Left lung (tissue), 14 donors: ENCODE measurements at places on chromosomes 1 and 21. TPM values are rescaled to one million over a fixed set of nuclear protein-coding genes. Genes with fewer than 3 reads are reported as not detected.
A peak's percentile ranks its signal among the peaks of the same experiment; 100 is the strongest.

Gene CHI3L1
- polyA plus RNA-seq: 1.4 TPM

Gene IGSF9
- 14.5 TPM for polyA plus RNA-seq

Gene ESPN
- 2.0 TPM for polyA plus RNA-seq

Gene GLIS1
- 0.13 TPM for polyA plus RNA-seq

Gene AGPAT3
- 42.3 TPM for polyA plus RNA-seq

Gene GBP7
- polyA plus RNA-seq: 0.39 TPM

Gene MAP1LC3C
- polyA plus RNA-seq: 0.97 TPM

GRCh38 chr1:21472861-21473260 lies 32.9 kb downstream of the NBPF3 start:
- no peaks in the 10 kb centered on the region for H3K4me1 ChIP-seq
- H3K4me3 ChIP-seq: no peak overlapping the region
- DNase-seq: no peak
- no peak overlapping the region for H3K27ac ChIP-seq

DNA sequence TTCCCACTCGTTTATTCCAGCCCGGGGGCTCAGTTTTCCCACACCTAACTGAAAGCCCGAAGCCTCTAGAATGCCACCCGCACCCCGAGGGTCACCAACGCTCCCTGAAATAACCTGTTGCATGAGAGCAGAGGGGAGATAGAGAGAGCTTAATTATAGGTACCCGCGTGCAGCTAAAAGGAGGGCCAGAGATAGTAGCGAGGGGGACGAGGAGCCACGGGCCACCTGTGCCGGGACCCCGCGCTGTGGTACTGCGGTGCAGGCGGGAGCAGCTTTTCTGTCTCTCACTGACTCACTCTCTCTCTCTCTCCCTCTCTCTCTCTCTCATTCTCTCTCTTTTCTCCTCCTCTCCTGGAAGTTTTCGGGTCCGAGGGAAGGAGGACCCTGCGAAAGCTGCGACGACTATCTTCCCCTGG lies 716 bp downstream of the OLIG2 start:
- H3K27me3 ChIP-seq: peaks cover 100% of the 10 kb centered on the region
- DNase-seq: no peak
- no peaks in the 10 kb centered on the region for H3K4me1 ChIP-seq
- no peaks in the 10 kb centered on the region for H3K36me3 ChIP-seq

DNA sequence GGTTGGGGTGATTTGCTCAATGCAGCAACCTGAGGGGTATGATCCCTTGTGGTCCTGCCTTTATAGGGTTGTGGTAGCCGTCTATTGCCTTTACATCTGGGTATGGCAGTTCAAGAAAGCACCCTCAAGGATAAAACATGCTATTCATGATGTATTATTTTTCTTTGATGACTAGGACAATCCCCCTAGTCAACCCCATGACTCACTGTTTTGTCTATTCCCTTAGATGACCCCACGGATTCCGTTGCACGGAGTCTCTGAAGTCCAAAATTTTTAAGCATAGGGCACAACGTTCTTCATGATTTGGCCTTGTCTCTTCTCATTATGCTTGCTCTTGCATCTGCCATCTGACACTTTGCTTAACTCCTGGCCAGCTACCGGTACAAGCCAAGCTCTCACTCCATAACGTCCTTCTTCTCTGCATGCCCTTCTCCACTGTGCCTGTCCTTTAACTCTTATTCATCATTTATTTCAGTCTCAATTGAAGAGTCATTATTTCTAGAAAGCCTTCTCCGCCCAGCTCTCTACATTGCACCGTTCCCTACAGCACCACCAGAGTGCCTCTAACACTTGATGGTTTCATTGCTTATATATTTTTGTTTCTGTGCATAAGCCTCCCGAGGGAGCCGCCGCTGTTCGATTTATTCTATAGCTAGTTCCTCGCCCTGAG lies 838 bp upstream of the DISP1 start:
- H3K4me3 ChIP-seq: no peak overlapping the region
- H3K27ac ChIP-seq: peak overlapping the region; percentile 90
- no peak for DNase-seq

- H3K27me3 ChIP-seq: no peaks in the 10 kb centered on the region
- no peaks in the 10 kb centered on the region for H3K4me1 ChIP-seq
- no peak overlapping the region for H3K4me3 ChIP-seq
- no peak overlapping the region for H3K27ac ChIP-seq
Observed at GRCh38 chr1:226510453-226510852, 38.1 kb upstream of the STUM start.

- H3K4me1 ChIP-seq: no peaks in the 10 kb centered on the region
- no peak for DNase-seq
- H3K4me3 ChIP-seq: no peak overlapping the region
- H3K27ac ChIP-seq: no peak overlapping the region
- peaks cover 9% of the 10 kb centered on the region for H3K27me3 ChIP-seq
Observed at GRCh38 chr21:42121794-42122193, 50.7 kb downstream of the UMODL1 start.

DNA sequence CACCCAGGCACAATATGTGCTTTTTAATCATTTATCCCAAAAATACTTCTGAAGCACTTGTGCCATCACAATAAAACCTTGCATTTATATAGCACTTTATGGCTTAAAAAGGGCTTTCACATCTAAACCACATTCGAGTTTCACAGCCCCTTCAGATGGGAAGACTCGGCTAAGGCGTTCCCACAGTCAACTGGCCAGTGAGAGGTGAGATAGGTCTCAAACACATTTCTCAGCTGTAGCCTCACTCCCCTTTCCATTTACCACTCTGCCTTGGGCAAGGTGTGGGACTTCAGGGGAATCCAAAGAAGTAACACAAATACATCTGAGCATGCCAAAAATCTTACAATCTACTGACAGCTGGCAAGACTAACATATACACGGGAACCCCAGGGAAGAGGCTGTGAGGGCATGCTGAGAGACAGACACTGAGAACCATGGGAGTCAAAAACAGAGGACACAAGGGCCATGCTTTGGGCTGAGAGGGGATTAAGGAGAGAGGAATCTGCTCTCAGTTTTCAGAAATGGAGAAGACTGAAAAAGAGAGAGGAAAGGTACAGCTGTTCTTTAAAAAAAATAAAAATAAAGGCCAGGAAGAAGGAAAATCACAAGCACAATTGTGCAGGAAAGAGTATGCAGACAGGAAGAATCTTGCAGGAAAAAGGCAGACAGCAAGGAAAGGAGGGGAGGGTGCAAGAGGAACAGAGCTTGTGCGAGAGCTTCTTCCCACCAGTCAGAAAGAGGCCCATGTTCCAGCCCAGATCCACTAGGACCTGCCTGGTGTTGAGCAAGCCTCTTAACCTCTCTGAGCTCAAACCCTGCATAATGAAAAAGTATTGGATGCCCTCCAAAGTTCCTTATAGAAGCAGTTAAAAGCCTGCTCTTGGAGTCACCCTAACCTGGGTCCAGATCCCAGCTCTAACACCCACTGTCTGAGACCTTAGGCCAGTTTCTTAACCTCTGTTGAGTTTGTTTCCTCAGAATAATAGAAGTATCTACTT lies 73.5 kb downstream of the JAK1 start:
- peak overlapping the region; percentile 16 for H3K27ac ChIP-seq
- H3K4me1 ChIP-seq: peaks cover 98% of the 10 kb centered on the region
- no peaks in the 10 kb centered on the region for H3K27me3 ChIP-seq
- no peaks in the 10 kb centered on the region for H3K36me3 ChIP-seq
- H3K4me3 ChIP-seq: no peak overlapping the region
- peak; percentile 45 for DNase-seq

DNA sequence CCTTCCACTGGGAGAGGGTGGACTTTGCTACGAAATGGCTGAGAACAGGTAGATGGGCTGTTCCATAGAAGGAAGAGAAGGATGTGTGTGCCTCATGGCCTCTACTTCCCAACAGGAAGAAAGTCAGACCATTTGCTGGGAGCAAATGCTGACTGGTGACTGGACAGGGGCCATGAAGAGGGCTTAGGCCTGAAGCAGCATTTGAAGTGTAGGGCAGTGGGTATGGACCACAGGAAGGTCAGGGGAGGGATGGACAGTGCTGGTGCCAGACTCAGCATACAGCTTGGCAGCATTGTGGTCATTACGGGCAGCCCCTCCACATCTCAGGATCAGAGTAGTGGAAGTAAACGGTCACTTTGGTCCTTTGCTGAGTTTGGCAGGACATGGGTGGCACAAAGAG lies 275.7 kb downstream of the MATN1 start:
- H3K27ac ChIP-seq: no peak overlapping the region
- no peaks in the 10 kb centered on the region for H3K27me3 ChIP-seq
- no peak for DNase-seq
- no peaks in the 10 kb centered on the region for H3K4me1 ChIP-seq
- no peak overlapping the region for H3K4me3 ChIP-seq

DNA sequence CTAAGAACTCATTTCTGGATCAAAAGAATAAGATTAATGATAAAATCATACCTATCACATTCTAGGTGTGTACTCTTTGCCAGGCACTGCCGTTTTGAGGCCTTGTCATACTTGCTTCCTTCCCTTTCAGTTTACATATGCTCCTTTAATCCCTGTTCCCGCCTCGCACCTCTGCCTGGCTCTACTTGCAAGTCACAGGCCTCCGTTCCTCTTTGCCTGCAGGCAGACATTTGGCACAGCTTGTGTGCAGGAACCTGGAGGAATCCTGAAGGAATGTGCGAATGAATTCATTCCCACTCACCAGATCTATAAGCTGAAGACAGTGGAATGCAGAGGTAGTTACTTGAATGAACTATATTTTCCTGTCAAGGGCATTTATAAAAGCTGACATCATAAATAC lies 13.8 kb downstream of the WLS start:
- no peak overlapping the region for H3K27ac ChIP-seq
- H3K36me3 ChIP-seq: no peaks in the 10 kb centered on the region
- peaks cover 19% of the 10 kb centered on the region for H3K4me1 ChIP-seq
- H3K27me3 ChIP-seq: no peaks in the 10 kb centered on the region
- no peak for DNase-seq
- no peak overlapping the region for H3K4me3 ChIP-seq

DNA sequence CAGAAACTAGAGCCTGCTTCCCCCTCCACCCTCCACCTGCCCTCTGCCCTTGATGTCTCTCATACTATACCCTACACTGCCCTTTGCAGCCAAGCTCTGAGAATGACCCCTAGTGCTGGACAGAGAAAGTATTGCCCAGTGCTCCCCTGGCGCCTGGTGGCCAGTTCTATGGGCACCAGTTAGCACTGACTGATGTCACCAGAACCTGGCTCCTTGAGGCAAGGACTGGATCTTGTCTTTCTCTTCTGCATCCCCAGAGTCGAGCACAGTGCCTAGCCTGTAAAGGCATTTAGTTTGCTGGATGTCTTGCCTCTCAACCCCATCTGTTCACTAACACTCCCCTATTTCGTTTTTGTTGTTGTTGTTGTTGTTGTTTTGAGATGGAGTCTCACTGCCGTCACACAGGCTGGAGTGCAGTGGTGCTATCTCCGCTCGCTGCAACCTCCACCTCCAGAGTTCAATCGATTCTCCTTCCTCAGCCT lies 5.9 kb downstream of the PHLDA3 start:
- no peak overlapping the region for H3K4me3 ChIP-seq
- no peak for DNase-seq

GRCh38 chr1:167629681-167630567 lies at the start of gene RCSD1:
Gene RCSD1, plus strand, starts transcription at chr1:167630232. Its CDS starts 192 bp downstream, at chr1:167630424.
- H3K36me3 ChIP-seq: no peaks in the 10 kb centered on the region
- peak; percentile 33 for DNase-seq
- peaks cover 6% of the 10 kb centered on the region for H3K4me1 ChIP-seq
- no peaks in the 10 kb centered on the region for H3K27me3 ChIP-seq
- peak within 1 kb of the TSS; percentile 82 for H3K27ac ChIP-seq
- peak within 1 kb of the TSS; percentile 69 for H3K4me3 ChIP-seq

GRCh38 chr1:185404291-185404690 lies 87.2 kb upstream of the IVNS1ABP start:
- no peaks in the 10 kb centered on the region for H3K27me3 ChIP-seq
- no peak for DNase-seq
- H3K27ac ChIP-seq: no peak overlapping the region
- H3K4me1 ChIP-seq: peaks cover 16% of the 10 kb centered on the region
- peak overlapping the region; percentile 3 for H3K4me3 ChIP-seq

GRCh38 chr1:12572522-12572921 lies 45.5 kb downstream of the DHRS3 start:
- H3K27me3 ChIP-seq: no peaks in the 10 kb centered on the region
- H3K27ac ChIP-seq: no peak overlapping the region
- H3K4me1 ChIP-seq: no peaks in the 10 kb centered on the region
- H3K4me3 ChIP-seq: no peak overlapping the region

GRCh38 chr1:111733992-111734341 lies 5.2 kb downstream of the INKA2 start:
- H3K27ac ChIP-seq: peak overlapping the region; percentile 94
- H3K27me3 ChIP-seq: no peaks in the 10 kb centered on the region
- DNase-seq: no peak
- peaks cover 5% of the 10 kb centered on the region for H3K4me1 ChIP-seq
- no peaks in the 10 kb centered on the region for H3K36me3 ChIP-seq

GRCh38 chr1:247336390-247336789 lies 4.7 kb upstream of the ZNF496 start:
- peaks cover 4% of the 10 kb centered on the region for H3K4me1 ChIP-seq
- H3K27me3 ChIP-seq: no peaks in the 10 kb centered on the region
- DNase-seq: no peak

- no peaks in the 10 kb centered on the region for H3K27me3 ChIP-seq
- H3K4me3 ChIP-seq: peak overlapping the region; percentile 79
Observed at GRCh38 chr1:53945183-53945432, 391 bp downstream of the IFT25 start.

DNA sequence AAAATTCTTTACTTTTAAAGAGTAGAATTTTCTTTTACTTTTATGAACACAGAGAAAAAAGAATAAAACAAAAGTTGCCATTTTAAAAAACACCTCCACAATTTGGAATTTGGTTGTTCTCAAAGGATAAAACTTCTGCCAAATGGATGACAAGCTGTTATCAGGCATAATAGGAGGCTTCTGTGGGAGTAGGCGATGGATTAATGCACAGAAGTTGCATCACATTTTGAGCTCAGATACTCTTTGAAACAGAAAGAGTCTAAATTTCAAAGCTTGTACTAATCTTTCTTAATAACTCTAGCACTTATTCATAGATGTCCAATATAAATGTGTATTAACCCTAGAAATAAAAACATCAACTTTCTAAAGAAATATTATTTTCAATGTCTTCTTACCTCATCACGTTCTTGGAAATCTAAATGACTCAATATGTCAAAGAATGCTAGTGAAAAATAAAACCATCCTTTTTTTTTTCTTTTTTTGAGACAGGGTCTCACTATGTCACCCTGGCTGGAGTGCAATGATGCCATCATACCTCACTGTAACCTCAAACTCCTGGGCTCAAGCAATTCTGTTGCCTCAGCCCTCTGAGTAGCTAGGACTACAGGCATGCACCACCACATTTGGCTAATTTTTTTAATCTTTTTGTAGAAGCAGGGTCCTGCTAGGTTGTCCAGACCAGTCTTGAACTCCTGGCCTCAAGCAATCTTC lies 112.8 kb upstream of the USP25 start:
- no peaks in the 10 kb centered on the region for H3K27me3 ChIP-seq
- H3K27ac ChIP-seq: no peak overlapping the region
- no peaks in the 10 kb centered on the region for H3K36me3 ChIP-seq
- no peak for DNase-seq

- H3K4me1 ChIP-seq: no peaks in the 10 kb centered on the region
- H3K36me3 ChIP-seq: no peaks in the 10 kb centered on the region
- H3K27me3 ChIP-seq: no peaks in the 10 kb centered on the region
- no peak overlapping the region for H3K27ac ChIP-seq
Observed at GRCh38 chr1:190377294-190377693, 100.4 kb downstream of the BRINP3 start.
